ENCODE measurements at places on chromosomes 2 and 18.

GRCh38 chr2:165959371-165959770 lies 5.8 kb upstream of the TTC21B start:
- no peak for DNase-seq

DNA sequence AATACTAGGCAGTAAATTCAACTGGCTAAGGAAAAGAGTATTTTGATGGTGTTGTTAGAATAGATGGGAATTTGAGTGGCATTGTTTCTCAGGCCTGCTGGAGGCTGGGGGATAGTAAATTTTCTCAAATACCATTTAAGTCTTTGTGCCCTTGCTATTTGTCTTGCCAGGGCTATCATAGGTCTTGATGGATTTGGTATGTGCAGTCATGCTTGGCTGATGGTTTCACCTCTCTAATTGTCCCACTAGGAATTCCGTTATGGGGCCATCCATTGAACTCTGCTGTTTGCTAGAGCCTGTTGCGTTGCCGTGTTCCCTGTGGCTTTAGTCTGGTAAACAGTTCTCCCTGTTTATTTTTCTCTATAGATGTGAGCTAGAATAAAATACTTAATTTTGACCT lies 438.1 kb upstream of the FAM98A start:
- no peak for DNase-seq

GRCh38 chr2:172101821-172102390 lies 794 bp downstream of the DLX2 start:
- no peak for DNase-seq

DNA sequence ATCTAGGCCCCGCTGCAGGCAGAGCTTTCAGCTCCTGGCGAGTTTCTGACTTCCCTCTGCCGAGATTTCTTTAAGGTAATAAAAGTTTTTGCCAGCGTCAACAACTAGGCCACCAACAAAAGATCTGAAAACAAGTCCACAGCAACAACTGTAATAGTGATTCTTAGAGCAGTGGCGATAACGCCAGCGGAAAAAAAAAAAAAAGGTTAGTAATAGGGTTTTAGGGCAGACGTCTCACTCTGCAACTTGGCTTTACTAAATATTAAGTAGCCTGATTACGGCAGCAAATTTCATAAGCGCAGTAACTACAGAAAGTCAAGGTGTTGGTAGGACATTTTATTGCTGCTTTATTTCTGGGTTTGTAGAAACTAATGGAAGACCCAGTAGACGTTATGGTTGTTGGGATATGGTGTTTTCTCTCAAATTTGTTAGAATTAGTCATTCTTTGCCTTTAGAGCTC lies 481 bp downstream of the SLC30A6 start:
- DNase-seq, result no peak

DNA sequence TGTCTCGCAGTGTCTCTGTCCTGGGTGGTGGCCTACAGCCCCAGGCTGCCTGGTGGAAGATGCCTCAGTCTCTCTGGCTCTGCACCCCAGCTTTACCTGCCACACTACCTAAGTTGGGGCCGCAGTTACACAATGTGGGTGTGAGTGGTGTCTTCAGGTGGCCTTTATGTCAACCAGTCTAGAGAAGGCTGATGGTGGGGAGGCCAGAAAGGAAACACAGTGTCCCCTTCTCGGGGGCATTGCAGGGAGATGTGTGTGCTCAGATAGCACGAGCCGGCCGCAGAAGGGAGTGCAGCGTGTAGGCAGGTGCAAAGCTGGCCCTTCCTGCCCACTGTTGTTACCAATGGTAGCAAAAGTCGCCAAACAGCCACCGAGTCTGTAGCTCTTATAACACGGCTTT lies 216.1 kb downstream of the SH3RF3 start:
- DNase-seq, result no peak

GRCh38 chr2:38505779-38506178 lies 96.9 kb downstream of the HNRNPLL start:
- DNase-seq, result peak; percentile 59

DNA sequence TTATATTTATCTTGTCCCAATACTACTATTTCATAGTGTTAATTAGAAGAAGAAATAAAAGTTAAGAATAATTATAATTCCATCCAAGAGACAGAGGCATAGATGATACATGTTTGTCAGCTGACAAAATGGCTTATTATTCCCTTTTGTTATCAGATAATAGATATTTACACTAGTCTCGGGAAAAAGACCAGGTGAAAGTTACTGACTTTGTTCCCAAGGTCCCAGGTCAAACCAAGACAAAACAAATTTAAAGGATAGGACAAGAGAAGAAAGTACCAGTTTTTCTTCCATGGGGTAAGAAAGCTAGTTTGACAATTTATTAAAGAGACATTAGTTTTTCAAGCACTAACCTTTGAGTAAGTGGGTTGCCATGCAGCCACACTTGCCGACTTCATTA lies 73.2 kb downstream of the TTN start:
- no peak for DNase-seq

DNA sequence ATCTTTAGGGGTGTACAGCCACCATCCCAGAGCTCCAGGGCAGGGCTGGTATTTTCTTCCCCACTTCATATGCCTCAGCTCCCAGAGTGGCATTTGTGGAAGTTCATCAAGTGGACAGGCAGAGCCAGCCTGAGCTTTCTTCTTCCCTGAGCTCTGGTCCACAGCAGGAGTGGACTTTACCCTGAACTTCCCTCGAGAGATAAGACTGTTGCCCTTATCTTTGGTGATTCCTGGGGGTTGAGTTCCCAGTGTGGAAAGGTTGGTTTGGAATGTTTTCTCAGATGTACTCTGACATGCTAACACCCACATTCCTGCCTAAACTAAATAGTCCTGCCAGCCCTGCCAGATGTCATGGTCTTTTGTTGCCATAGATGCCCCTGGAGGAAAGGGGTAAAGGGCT lies 62.0 kb upstream of the LGALSL start:
- DNase-seq, result no peak

GRCh38 chr2:28349546-28350165 lies 43.0 kb upstream of the FOSL2 start:
- peak; percentile 11 for DNase-seq

- DNase-seq, result no peak
Observed at GRCh38 chr2:159457589-159457988, 158.8 kb downstream of the BAZ2B start.
